Activated CD4-positive, alpha-beta T cell treated with anti-CD3 and anti-CD28 coated beads, Interleukin-2, amount 50 U/mL, for 24 hours (primary cell): ENCODE measurements at places on chromosomes 2 and 18.

DNA sequence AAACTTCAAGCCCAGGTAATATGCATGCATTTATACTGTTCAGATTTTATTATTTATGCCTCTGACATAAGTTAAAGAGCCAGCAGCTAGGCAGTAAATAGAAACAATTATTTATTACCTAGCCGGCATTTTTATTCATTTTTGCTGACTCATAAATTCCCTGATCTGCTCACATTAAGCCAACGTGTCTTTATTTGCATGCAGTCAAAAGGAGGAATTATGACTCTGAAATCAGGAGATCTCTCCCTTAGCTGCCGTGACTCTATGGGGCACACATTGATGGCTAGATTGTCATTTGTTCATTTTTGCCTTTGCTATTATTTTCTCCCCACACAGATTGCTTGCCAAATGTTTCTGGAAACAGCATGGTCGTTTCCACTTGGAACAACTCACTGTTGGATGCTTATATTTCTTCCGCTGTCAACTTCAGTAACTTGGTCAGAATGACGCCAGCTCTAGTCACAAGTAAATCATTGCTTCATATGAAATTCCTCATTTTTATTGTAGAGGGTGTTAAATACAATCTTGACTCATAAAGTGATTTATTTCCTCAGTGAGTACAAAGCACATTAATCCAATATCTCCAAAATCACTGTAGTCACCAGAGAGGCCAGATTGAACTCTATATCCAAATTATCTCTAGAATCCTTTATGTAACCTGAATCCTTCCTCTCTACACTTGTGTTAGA lies 15.9 kb upstream of the ZBTB14 start:
- DNase-seq = no peak

- no peak for DNase-seq
Measured at GRCh38 chr18:77092104-77093066, 40.2 kb downstream of the MBP start.

GRCh38 chr2:127891811-127892210 lies 6.1 kb upstream of the AMMECR1L start:
- no peak for DNase-seq

DNA sequence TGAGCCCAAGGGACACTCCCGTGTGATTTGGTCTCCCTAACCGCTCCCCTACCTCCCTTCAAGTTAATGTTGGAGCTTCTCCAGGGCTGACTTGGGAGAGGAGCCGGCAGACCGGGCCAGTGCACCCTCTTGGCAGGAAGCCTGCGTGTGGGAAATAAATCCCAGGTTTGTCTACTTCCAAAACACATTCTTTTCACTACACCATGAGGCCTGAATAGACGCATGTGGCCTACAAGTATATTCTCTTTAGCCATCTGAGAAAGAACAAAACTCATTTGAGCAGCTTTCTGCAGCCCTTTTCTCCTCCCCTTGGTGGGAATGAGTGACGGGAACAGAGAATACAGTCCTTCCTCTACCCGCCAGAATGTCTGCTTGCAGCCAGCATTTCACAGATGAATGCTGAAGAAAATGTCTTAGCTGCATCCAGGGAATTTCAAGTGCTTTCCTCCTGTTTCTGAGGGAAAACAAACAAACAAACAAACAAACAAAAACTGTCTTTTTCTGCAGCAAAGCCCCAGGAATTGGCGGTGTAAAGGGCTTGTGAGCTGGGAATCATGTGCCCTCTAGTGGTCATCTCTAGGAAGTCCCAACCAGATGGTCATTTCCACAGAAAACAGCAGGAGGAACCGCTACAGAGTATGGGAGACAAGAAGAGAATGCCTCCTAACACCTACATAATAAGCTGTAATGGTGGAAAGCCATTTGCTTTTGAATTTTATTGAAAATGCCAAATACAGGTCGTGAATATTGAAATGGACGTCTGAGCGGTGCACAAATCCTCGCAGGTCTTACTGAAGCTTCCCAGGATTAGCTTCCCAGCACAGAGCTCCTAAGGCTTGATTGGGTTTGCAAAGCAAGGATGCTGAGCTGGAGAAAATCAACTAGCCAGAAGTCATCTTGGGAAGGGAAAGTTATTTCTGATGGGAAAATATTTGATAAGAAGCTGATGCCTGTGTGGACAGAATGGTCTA lies 41.2 kb upstream of the DAPL1 start:
- DNase-seq = peak; percentile 30

DNA sequence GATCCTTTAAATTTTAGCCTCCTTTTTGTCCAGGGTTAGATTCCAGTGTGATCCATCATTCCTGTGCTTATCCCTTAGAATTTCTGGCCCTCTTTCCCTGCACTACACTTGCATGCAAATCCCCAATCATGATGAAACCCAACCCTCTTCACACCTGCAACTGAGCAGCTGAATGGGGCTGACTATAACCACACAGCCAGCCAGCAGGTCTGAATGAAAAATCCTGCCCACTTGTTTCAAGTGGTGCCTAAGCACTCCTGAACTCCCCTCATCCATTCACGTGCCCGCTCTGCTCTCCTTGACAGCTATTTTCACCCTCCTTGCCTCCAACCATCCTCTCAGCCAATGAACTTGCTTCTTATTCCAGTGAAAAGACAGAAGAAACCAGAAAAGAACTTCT lies 80.5 kb upstream of the AFF3 start:
- no peak for DNase-seq

- DNase-seq = no peak
Measured at GRCh38 chr2:196230061-196230854, 58.9 kb upstream of the STK17B start.
